ENCODE measurements at places on chromosomes 3 and 15.
A peak's percentile ranks its signal among the peaks of the same experiment; 100 is the strongest.

DNA sequence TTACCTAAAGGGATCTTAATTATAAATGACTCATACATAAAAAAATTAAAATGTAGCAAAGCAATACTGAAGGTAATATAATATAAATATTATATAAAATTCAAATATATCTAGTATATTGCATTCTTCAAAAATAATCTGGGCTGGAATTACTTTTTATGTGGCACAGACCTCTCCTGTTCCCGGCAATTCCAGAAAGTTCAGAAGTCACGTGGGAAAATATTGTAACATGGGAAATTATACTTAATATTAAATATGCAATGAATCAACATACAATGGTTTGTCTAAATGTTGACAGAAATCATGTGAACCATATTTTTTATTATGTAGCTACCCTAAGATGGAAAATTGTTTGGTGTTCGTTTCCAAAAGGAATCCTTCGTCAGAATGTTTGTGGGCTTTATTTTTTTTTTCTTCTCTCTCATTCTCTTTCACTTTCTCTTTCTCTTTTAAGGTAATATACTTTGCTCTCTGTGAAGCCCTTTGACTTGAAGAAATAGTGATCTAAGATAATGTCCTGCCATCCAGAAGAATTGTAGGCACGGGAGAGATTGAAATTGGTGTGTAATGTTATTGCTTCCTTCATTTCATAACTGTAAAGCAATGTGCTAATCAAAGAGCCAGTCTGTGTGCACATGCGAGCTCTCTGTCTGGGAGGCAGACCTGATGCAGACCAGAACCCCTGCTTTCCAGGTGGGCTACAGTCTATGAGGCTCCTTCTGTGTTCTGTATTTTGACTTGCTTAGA lies 559.4 kb downstream of the NR2F2 start:
- no peak for DNase-seq

DNA sequence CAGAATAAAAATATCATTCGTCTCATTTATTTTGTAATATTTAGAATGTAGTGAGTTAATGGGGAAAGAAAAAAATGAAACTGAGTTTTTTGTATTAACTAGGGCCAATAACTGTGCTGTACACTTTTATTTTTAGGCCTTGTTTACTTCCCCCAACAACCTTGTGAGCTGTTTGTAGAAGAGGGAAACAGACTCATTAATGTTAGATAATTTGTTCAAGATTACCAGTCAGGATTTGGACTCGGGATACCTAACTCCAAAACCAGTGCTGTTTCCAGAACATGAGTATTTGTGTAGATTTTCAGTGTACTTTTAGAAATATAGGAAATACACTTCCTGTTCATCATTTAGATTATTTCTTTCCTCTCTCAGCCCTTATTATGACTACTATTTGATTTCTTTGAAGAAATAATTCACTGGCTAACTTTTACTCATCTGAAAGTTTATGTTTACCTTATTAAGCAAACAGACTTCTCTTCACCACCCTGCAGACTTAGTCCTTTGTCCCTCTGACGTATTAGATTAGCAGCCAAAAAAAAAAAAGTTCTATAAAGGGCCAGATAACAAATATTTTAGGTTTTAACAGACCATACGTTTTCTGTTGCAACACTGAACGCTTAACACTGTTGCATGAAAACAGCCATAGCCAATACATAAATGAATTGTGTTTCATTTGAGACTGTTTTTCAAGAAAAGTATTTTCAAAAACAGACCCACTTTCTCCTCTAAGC lies 192.5 kb upstream of the CGNL1 start:
- no peak for DNase-seq

DNA sequence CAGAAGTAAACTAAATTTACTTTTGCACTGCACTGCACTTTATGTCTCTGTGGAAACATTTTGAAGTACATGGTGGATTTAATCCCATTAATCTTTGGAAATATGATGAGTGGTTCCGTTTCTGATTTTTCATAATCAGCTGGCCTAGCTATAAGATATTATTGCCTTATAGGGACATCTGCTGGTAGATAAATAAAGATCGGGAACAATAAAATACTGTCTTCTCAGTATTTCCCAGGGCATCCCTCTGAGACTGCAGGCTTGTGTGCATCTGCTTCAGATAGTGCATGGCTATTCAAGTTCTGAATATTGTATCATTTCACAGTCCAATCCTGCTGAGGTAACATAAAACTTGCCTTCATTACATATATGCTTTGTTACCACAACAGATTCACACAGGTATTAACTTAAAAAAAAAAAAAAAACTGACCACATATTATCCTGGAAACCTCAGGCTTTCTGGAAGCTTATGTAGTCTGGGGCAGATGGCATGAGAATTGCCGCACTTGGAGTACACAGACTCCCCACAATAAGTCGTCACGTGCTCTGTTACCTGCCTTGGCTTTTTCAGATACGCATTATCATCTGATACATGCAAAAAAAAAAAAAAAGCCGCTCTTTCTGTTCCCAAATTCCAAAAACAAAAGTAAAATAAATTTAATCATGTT lies 330.8 kb upstream of the AGTR1 start:
- DNase-seq, result peak; percentile 9

GRCh38 chr3:26260139-26260538 lies 362.4 kb upstream of the LRRC3B start:
- DNase-seq, result no peak
